PC-3 (cell line): ENCODE measurements at places on chromosomes 2 and 18. TPM values are rescaled to one million over a fixed set of nuclear protein-coding genes. Genes with fewer than 3 reads are reported as not detected.

SPHKAP gene
- total RNA-seq, result not detected in 2 replicates

DNA sequence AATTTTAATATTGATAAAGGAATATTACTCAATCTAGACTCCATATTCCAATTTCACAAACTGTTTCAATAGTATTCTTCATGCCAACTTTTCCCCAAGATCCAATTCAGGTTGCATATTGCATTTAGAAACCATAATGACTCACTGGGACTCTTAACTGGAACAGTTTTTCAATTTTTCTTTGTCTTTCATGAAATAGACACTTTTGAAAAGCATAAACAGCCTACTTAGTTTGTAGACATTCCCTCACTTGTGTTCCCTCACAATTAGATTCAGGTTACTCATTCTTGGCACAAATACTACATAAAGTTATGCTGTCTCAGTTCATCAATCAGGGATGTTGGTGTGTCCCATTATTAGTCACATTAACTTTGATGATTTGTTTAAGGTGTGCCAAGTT lies 1768.4 kb upstream of the PIK3C3 start:
- no peaks in the 10 kb centered on the region for H3K27me3 ChIP-seq
- H3K27ac ChIP-seq, result no peak overlapping the region
- H3K4me1 ChIP-seq, result no peaks in the 10 kb centered on the region
- H3K4me3 ChIP-seq, result no peak overlapping the region

GRCh38 chr2:69221960-69222751 lies 164.9 kb downstream of the GFPT1 start:
- peaks cover 10% of the 10 kb centered on the region; the same call in 1 of the 2 replicates for H3K4me1 ChIP-seq
- no peak overlapping the region for H3K4me3 ChIP-seq
- H3K36me3 ChIP-seq, result no peaks in the 10 kb centered on the region; the same call in 1 of the 2 replicates
- no peak for DNase-seq
- H3K27me3 ChIP-seq, result no peaks in the 10 kb centered on the region

SH2D6 gene
- 0.12 TPM in 1 of 2 replicates, not detected in the other for total RNA-seq

- DNase-seq, result no peak
- no peaks in the 10 kb centered on the region for H3K27me3 ChIP-seq
- H3K4me3 ChIP-seq, result no peak overlapping the region
- H3K27ac ChIP-seq, result no peak overlapping the region
- peaks cover 15% of the 10 kb centered on the region for H3K4me1 ChIP-seq
Measured at GRCh38 chr18:67520351-67520921, 3.9 kb upstream of the DSEL start.

TIGD1 gene
- total RNA-seq, result 5.9 and 6.3 TPM in 2 replicates

GRCh38 chr2:146244131-146244530 lies 1600.7 kb upstream of the ACVR2A start:
- no peak overlapping the region for H3K4me3 ChIP-seq
- H3K27ac ChIP-seq, result no peak overlapping the region
- DNase-seq, result no peak
- no peaks in the 10 kb centered on the region for H3K27me3 ChIP-seq
- peaks cover 10% of the 10 kb centered on the region for H3K4me1 ChIP-seq

FARSB gene
- total RNA-seq, result 32.9 and 36.3 TPM in 2 replicates

- DNase-seq, result no peak
- H3K4me1 ChIP-seq, result no peaks in the 10 kb centered on the region
- H3K4me3 ChIP-seq, result no peak overlapping the region
- no peaks in the 10 kb centered on the region for H3K36me3 ChIP-seq
- no peak overlapping the region for H3K27ac ChIP-seq
- no peaks in the 10 kb centered on the region for H3K27me3 ChIP-seq
Measured at GRCh38 chr2:21427606-21428005, 303.8 kb downstream of the TDRD15 start.

GRCh38 chr2:82275599-82275998 lies 1971.0 kb upstream of the LRRTM1 start:
- H3K27me3 ChIP-seq, result no peaks in the 10 kb centered on the region
- no peak overlapping the region for H3K4me3 ChIP-seq
- DNase-seq, result peak; percentile 34
- no peaks in the 10 kb centered on the region for H3K36me3 ChIP-seq
- no peak overlapping the region for H3K27ac ChIP-seq

ZSWIM2 gene
- not detected in 2 replicates for total RNA-seq

DNA sequence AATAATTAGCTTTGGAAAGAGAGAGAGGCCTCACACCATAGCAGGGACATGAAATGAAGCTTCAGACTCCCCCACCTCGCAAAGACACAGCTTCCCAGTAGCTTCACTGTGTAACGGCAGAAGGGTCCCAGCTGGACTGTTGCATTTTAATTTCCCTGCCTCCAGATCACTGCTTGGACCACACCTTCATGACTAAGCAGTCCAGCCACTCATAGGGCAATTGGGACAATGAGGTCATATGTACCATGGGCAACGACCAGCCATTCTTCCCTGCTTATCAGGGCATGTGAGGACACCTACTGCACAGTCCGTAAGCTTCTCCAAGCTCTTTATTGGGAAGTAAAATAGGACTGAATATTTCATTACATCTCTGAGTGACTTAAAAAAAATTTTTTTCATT lies 183.0 kb downstream of the MREG start:
- no peaks in the 10 kb centered on the region for H3K27me3 ChIP-seq
- H3K4me3 ChIP-seq, result no peak overlapping the region
- H3K27ac ChIP-seq, result no peak overlapping the region
- peaks cover 35% of the 10 kb centered on the region for H3K4me1 ChIP-seq
- H3K36me3 ChIP-seq, result no peaks in the 10 kb centered on the region

ANKRD53 gene
- not detected in 2 replicates for total RNA-seq

DNA sequence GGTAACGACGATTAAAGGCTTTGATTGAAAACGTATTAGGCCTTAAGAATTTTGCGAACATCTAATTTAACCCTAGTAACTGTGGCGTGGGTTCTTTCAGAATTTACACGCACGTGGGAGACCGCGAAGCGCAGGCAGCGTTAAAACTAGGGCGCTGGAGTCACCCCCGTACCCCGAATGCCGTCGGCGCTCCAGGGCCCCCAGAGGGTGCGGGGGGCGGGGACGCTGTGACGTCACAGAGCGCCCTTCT lies 673 bp upstream of the SMCHD1 start:
- H3K4me1 ChIP-seq, result peaks cover 43% of the 10 kb centered on the region
- H3K36me3 ChIP-seq, result no peaks in the 10 kb centered on the region
- H3K4me3 ChIP-seq, result peak overlapping the region; percentile 87
- no peaks in the 10 kb centered on the region for H3K27me3 ChIP-seq

RPRM gene
- 1.4 and 2.6 TPM in 2 replicates for total RNA-seq

- no peak overlapping the region for H3K27ac ChIP-seq
- no peak overlapping the region for H3K4me3 ChIP-seq
- H3K36me3 ChIP-seq, result no peaks in the 10 kb centered on the region
Measured at GRCh38 chr2:7880566-7880965, 801.3 kb upstream of the ID2 start.

DNA sequence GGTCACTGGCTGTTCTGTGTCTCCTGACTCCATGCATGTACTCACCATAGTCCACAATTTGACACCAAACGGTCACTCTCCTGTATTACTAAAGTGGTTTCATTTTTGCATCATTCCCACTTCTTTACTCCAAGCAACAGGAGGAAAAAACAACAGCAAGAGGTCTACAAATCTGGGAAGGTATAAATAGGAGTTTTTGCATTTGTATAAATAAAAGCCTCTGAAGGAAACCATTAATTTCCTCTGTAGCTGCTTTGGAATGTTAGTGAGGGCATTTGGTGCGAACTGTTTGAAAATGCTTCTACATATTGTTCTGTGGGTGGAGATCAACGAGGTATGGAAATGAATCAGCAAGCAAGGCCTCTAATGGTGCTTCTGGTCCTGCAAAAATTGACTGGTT lies 148.5 kb upstream of the DLX2 start:
- no peak overlapping the region for H3K4me3 ChIP-seq
- no peaks in the 10 kb centered on the region for H3K36me3 ChIP-seq
- H3K4me1 ChIP-seq, result peaks cover 77% of the 10 kb centered on the region
- peak; percentile 25 for DNase-seq
- peak overlapping the region; percentile 90 for H3K27ac ChIP-seq
- H3K27me3 ChIP-seq, result no peaks in the 10 kb centered on the region

LIMS1 gene
- total RNA-seq, result 58.9 and 62.7 TPM in 2 replicates

DNA sequence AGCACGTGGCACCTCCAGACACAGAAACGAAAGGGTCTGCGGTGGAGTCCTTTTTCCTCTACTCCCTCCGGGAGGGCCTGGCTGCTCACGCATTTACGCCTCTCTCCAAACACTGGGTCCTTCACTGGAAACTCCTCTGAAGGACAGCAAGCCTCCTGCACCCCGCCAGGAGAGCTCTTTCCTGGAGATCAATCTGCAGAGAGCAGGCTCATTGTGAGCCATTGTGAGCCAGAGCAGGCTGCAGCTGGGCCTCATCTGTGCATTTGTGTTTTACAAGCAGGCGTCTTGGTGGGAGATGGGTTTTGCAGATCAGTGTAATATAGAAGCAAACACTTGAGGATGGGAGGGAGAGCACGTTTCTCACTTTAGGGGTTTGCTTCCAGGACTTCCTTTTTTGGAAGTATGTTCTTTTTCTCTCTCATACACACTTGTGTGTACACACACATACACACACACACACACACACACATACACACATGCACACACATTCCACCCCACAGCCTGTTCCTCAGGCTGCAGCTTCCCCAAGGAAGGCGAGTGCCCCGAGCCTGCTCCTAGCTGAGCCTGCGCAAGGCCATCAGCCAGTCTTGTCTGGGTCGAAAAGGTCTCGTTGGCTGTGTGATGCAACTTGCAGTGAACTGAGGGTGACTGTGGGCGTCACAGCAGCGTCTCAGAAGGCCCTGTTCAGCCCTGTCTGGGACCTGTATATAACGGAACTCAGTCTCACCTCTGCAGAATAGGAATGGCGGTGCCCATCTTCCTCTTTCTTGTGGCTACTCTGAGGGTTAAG lies 163.5 kb downstream of the GLI2 start:
- H3K36me3 ChIP-seq, result no peaks in the 10 kb centered on the region
- no peaks in the 10 kb centered on the region for H3K27me3 ChIP-seq
